NB4 (cell line): ENCODE measurements at places on chromosomes 2 and 18.

DNA sequence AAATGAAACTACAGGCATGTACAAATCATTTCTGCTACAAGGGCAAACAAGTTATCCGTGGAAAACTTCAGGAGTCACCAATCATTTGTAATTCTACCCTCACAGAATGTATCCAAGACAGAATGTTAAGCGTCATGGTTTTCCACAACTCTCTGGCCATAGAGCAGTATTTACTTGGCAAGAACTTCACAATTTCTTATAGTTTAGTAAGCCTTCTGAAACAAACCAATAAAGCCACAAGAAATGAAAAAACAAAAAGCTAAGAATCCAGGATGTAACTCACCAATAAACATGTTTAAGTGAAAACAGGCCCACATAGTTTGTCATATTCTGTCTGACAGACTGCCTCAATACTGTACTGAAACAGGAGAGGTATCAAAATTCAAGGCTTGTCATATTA, 70.3 kb downstream of the LNPK start:
- DNase-seq: no peak

DNA sequence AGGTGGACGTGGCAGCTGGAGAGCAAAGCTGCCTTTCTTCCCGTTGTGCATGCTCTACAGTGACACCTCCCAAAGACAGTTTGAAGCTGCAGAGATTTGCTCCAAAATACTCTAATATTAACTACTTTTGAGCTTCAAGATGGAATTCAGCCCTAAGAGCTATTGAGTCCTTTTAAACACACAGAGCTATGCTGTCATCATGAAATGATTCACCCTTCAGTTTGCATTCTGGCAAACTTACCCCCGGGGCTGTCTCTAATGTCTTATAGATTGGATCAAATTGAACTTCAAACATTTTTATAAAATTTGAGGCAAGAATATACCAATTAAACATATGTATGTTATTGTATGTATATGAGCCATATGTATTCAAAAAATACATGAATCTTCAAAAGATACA, 110.7 kb upstream of the EFEMP1 start:
- DNase-seq: no peak

- peak; percentile 25 for DNase-seq
Observed at GRCh38 chr2:175837046-175837445, 165.0 kb downstream of the LNPK start.

DNA sequence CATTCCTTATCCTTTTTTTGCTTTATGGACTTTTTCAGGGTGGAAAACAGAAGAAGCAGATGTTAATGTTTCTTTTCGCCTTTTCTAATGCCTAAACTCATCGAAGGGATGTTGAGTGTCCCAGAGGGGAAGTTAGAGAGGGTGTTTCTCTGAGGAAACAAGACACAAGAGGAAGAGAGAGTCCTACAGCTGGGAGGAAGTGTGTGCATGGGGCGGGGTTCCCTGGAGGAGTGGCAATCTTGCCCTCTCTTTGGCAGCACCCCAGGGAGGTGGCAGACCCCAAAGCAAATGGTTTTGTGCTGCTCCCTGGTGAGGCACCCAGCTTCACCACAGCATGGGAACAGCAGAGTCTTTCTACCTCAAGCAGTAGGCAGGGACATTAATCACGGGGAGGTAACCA, 377.6 kb downstream of the RND3 start:
- DNase-seq: no peak

- DNase-seq: no peak
Observed at GRCh38 chr2:216730871-216731270, 35.5 kb upstream of the IGFBP5 start.

- no peak for DNase-seq
Observed at GRCh38 chr2:65678779-65679391, 246.5 kb upstream of the SPRED2 start.

DNA sequence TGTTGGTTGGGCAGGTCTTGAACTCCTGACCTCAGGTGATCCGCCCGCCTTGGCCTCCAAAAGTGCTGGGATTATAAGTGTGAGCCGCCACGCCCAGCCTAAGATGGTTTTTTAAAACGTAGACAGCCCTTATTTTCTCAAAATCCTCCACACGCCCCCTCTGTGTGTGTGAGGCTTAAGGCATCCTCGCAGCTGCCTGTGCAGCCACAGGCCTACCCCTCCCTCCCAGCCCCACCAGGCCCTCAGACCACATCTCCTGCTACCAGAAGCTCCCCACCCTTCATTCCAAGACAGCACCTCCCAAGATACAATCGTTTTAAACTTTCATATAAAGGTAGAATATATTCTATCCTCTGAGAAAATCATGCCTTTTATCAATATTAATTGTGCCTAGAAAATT, 4.8 kb downstream of the ANO7 start:
- DNase-seq: no peak

GRCh38 chr2:191012845-191013681, 908 bp downstream of the STAT1 start:
- peak; percentile 72 for DNase-seq

GRCh38 chr2:100285691-100286090, 36.6 kb downstream of the LONRF2 start:
- no peak for DNase-seq

DNA sequence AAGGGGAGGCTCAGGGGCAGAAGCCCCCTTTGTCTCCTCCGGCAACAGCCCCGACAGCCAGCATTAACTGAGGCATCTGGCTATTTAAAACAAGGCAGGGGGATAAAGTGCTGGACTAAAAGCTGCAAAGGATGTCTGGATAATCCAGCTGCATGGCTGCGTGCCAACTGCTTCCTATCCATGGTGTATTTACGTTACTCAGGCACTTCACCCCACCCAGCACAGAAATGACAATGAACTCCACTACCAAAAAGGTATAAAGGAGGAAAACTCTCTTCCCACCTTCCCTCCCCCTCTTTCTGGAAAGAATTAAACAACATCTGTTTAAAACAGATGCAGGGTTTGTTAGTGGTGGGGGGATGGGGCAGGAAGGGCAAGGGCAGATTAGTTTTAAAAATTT, 82.5 kb downstream of the SPRED2 start:
- no peak for DNase-seq

DNA sequence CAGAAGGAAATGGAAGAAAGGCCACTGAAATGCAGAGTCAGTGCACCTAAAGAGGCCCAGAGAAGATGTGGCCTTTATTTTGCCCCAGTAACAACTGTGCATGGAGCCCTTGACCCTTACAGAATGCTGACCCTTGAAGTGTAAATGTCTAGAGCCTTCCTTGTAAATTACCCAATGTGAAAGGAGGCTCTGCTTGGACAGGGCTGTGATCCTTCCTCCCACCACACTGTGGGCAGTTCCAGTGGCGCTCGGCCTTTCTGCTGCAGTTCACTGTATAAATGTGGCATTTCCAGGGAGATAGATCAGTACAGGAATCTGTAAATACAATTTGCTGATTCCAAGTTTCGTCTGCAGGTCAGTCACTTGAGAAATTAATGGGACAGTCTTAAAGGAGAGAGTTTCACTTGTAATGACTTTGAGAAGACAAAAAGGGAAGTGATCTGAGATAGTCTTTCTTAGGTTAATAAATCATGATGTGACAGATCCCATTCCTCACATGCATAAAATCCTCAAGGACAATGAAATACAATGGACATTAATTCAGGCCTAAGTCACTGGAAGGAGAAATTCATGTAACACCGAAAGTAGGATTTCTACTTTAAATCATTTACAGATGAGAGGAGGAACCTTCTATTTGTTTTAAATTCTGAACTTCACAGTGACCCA, 133.8 kb upstream of the LMAN1 start:
- DNase-seq: no peak

GRCh38 chr18:69387186-69387585, 13.5 kb upstream of the DOK6 start:
- DNase-seq: no peak

DNA sequence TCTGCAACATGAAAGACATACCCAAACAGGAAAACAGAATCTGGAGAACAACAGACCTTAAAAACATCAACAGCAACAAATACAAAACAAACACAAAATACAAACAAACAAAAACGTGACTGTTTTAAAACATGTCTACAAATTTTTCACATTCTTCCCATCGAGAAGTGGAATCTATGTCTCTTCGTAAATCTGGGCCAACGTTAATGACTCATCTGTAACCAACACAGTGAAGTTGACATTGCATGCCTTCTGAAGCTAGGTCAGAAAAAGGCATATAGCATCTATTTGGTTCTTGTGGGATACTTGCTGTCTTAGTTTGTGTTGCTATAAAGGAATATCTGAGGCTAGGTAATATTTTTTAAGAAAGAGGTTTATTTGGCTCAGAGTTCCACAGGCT, 269.0 kb upstream of the FBXO11 start:
- DNase-seq: no peak

DNA sequence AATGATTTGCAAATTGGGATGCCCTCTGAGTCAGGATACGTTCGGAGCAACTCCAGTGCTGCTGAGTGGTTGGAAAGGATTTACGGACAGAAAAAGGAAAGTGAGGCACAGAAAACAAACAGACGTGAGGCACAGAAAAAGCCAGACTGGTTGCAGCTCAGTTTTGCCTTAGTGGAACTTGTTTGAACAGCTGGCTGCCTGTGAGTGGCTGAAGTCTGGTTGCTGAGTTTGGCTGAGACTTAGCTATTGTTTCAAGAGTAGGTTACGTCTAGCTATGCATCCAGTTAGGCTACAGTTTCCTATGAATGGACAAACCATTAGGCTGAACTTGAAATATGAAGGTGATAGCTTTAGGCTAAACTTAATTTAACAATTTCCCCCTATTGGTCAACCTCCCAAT, 256.6 kb downstream of the VAPA start:
- DNase-seq: no peak

- DNase-seq: no peak
Observed at GRCh38 chr2:129656081-129656598, 323.3 kb upstream of the RAB6C start.

- DNase-seq: peak; percentile 75
Observed at GRCh38 chr2:73907840-73908452, 15.1 kb downstream of the ACTG2 start.

- no peak for DNase-seq
Observed at GRCh38 chr2:198065322-198065721, 260.9 kb downstream of the PLCL1 start.

DNA sequence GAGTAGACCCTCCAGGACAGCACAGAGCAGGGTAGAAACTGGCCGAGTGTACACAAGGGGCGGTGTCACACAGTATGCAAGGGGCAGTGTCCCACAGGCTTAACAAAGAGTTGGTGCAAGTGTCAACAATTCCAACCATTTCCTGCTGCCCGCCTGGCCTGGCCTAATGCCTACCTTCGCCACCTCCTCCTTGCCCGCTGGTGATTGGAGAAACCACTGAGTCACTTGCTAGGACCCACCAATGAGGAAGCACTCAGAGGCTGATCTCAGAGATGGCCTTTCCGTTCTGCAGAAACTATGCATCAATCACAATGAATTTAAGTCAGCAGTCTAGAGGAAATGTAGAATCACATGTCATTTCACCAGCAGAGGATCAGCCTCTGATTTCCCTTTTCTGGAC, 263.3 kb upstream of the PKDCC start:
- no peak for DNase-seq

DNA sequence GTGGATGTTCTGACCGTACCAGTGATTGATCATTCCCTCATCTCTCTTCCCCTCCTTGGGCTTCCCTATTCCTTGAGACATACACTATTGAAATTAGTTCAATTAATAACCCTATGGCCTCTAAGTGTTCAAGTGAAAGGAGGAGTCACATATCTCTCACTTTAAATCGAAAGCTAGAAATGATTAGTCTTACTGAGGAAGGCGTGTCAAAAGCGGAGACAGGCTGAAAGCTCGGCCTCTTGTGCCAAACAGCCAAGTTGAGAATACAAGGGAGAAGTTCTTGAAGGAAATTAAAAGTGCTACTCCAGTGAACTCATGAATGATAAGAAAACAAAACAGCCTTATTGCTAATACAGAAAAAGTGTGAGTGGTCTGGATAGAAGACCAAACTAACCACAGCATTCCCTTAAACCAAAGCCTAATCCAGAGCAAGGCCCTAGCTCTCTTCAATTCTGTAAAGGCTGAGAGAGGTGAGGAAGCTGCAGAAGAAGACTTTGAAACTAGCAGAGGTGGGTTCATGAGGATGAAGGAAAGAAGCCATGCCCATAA, 144.4 kb upstream of the LYPD6 start:
- no peak for DNase-seq

DNA sequence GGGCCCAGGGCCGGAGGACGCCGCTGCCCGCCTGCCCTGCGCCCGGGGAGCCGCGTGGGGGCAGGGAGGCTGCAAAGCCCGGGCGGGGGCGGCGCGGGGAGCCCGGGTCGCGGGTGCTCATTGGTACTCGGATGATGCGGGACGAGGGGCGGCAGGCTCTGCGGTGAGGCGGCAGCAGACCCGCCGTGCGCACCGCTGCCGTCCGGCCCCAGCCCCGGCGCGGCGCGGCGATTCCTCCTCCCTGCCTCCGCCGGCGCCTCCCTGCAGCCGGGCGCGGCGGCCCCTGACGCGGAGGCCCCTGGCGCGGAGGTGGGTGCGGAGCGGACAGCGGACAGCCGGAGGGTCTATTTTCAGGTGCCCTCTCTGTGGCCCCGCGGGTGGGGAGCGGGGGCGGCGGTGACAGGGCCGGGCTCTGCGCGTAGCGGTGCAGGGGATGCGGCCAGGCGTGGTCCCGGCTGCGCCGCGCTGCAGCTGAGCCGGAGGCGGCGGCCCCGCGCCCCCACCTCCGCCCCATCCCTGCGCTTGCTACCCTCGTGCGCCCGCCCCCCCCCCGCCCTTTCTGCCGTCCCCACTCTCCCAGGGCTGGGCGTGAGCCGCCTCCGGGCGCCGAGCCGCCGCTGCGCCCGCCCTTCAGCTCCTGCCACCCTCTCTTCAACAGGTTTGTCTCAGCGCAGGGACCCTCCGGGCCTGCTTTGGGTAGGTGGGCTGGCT, 640 bp downstream of the SPTBN1 start:
- peak; percentile 60 for DNase-seq

DNA sequence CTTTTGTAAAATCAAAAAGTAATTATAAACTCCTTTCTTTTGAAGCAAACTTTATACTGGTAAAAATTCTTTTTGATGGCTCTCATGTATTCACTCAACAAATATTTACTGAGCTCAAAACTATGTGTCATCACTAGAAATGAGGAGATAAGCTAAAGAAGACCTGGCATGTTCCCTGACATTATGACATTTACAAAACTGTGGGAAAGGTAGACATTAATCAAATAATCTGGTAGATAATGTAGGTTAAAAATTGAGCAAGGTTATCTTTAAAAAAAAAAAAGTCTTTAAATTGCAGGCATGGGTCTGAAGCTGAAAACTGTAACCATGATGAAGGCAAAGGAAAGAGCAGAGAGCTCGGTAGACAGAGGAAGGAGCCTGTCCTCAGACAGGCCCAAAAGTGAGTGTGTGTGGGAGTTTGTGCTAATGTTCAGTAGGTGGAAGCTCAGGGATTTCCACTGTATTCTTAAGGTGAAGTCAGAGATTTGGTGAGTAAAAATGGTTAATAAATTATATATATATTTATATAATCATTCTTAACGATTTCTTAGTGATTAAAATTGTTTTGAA, 612.9 kb downstream of the LRP1B start:
- DNase-seq: no peak
